Transverse colon (tissue), 4 donors: ENCODE measurements at places on chromosomes 1 and 21.

DNA sequence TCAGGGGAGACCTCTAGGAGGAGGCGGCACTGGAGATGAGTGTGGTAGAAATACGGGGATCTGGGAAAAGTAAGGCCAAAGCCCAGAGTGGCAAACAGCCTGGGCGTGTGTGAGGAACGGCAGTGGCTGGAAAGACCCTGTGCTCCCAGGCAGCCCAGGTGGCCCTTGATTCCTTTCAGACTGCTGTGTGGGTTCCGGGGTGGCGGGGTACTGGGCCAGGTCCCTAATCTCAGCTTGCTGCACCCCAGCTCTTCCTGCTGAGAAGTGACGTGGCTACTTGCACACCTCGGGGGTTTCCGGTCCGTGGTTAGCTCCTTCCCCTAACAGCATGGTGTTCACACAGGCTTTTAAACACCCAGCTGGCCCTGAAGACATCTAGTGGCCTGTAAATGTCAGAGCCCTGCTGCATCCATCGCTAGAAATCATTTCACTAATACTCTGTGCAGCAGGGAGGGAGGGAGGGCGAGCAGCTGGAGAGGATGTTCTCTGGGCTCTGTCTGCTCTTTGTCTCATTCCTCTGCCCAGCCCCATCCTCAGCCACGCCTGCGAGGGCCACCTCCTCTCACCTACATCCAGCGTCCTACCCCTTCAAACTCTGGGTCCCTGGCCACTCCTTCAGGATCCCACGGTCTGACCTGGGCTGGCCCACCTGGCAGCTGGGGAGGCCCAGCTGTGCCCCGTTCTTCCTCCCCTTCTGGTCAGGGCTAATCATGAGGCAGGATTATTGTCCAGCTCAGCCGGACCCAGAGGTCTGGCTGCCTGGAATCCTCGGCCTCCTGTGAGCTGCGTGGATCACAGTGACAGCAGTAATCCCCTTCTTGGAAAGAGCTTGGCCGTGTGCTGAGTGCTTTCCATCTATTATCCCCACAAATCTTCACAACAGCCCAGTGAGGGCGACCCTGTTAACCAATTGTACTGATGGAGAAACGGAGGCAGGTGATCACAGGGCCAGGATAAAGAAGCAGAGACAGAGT is 7.2 kb downstream of the ZDHHC18 start:
- H3K36me3 ChIP-seq = no peaks in the 10 kb centered on the region
- H3K4me3 ChIP-seq = no peak overlapping the region
- H3K27ac ChIP-seq = peak overlapping the region; percentile 50
- peak; percentile 83 for DNase-seq

DNA sequence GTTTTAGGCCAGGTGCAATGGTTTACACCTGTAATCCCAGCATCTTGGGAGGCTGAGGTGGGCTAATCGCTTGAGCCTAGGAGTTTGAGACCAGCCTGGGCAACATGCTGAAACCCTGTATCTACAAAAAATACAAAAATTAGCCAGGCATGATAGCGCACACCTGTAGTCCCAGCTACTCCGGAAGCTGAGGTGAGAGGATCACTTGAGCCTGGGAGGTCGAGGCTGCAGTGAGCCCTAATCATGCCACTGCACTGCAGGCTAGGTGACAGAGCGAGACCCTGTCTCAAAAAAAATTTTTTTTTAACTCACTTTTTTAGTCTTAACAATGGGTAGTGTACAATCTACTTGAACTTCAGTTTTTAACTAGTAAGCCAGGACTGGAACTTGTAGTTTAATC is 137.5 kb downstream of the HS2ST1 start:
- H3K27me3 ChIP-seq = no peaks in the 10 kb centered on the region
- H3K4me1 ChIP-seq = no peaks in the 10 kb centered on the region
- H3K36me3 ChIP-seq = no peaks in the 10 kb centered on the region

- H3K27me3 ChIP-seq = no peaks in the 10 kb centered on the region
- no peak for DNase-seq
- peaks cover 29% of the 10 kb centered on the region for H3K4me1 ChIP-seq
These were observed 19.3 kb downstream of the DPT start for GRCh38 chr1:168709405-168710363.

DNA sequence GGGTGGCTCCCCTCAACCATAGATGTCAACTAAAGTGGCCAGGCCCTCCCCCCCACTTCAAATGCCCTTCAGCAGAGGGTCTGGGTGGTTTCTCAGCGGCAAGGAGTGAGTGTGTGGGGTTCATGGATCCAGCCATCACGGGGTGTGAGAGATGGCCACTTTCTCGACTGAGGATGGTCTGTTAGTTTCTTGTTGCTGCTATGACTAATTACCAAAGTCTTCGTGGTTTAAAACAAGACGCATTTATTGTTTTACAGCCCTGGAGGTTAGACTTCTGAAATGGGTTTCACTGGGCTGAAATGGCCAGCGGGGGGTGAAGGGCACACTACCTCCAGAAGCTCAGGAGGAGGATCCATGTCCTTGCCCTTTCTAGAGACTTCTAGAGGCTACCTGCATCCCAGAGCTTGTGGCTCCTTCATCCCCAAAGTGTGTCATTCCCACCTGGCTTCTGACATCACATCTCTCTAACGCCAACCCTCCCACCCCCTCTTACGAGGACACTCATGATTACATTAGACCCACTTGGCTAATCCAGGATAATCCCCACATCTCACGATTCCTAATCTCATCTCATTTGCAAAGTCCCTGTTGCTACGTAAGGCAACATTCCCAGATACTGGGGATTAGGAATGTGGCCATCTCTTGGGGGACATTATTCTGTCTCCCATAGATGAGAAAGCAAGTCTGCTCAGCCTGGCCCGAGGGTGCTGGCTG is 53.0 kb downstream of the EPHB2 start:
- H3K36me3 ChIP-seq = no peaks in the 10 kb centered on the region
- no peak for DNase-seq
- H3K4me1 ChIP-seq = no peaks in the 10 kb centered on the region
- no peak overlapping the region for H3K27ac ChIP-seq

GRCh38 chr1:167507719-167508118 is 10.6 kb downstream of the CD247 start:
- no peak overlapping the region for H3K27ac ChIP-seq
- H3K4me1 ChIP-seq = no peaks in the 10 kb centered on the region
- DNase-seq = no peak
- no peaks in the 10 kb centered on the region for H3K27me3 ChIP-seq
- H3K4me3 ChIP-seq = no peak overlapping the region

- no peaks in the 10 kb centered on the region for H3K36me3 ChIP-seq
- H3K27me3 ChIP-seq = no peaks in the 10 kb centered on the region
- no peak for DNase-seq
- no peak overlapping the region for H3K4me3 ChIP-seq
- H3K4me1 ChIP-seq = peaks cover 4% of the 10 kb centered on the region
These were observed 171.5 kb upstream of the CAMK1G start for GRCh38 chr1:209412036-209412435.

GRCh38 chr1:195576641-195577040 is 1031.6 kb downstream of the KCNT2 start:
- H3K4me1 ChIP-seq = peaks cover 6% of the 10 kb centered on the region
- no peak overlapping the region for H3K4me3 ChIP-seq
- DNase-seq = no peak
- H3K27ac ChIP-seq = no peak overlapping the region
- no peaks in the 10 kb centered on the region for H3K36me3 ChIP-seq

GRCh38 chr1:39204441-39205081 is at the start of gene MACF1:
Gene MACF1 (plus strand): TSS chr1:39204695. CDS start chr1:39205023, 328 bp downstream.
- H3K4me1 ChIP-seq = peaks cover 4% of the 10 kb centered on the region
- no peaks in the 10 kb centered on the region for H3K36me3 ChIP-seq
- H3K4me3 ChIP-seq = peak within 1 kb of the TSS; percentile 26
- H3K27me3 ChIP-seq = no peaks in the 10 kb centered on the region

GRCh38 chr1:90486134-90486824 is 230.8 kb downstream of the BARHL2 start:
- no peaks in the 10 kb centered on the region for H3K4me1 ChIP-seq
- no peak overlapping the region for H3K4me3 ChIP-seq
- H3K27me3 ChIP-seq = no peaks in the 10 kb centered on the region
- no peak for DNase-seq

DNA sequence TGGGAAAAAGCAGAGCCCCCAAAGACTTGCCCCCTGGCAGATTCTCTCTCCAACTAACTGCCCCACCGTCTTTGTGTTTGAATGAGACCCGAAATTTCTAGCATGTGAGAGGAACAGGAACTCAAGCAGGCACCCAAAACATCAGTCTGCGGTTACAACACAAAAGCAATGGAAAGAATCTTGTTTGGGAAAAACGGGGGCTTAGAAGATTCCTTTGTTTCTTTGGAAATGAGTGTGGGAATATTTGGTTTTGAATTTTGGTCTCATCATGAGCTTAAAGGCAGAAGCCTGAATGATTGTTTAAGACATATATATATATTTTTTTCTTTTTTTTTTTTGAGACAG is 188.9 kb upstream of the TMEM51 start:
- H3K4me1 ChIP-seq = no peaks in the 10 kb centered on the region
- H3K36me3 ChIP-seq = no peaks in the 10 kb centered on the region
- H3K27me3 ChIP-seq = no peaks in the 10 kb centered on the region
- no peak overlapping the region for H3K4me3 ChIP-seq

DNA sequence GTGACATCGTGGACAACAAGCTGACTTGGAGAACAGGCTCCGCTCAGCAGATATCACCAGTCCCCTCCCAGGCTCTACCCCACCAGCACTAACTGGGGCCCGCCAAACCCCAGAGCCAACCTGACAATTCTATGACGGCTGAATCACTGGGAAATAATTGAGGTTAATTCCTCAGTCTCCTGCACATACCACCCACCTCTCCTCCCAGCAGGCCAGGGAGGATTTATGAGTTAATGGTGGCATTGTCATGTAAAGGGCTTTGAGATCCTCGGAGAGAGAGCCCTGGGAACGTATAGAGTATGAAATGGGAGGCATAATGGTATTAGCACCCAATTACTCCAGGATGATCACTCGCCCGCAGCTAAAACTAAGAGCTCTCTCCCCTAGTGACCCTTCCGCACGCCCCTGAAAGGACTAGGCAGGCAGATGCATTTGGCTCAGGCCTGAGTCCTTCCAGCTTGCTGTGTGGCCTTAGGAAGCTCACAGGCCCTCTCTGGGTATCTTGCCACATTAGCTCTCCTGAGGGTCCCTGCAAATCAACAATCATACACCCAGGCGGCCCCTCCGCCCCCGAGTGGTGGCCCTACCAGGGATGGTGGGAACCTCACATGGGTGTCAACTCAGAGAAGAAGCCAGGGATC is 27.3 kb upstream of the PAX7 start:
- no peak overlapping the region for H3K4me3 ChIP-seq
- no peaks in the 10 kb centered on the region for H3K36me3 ChIP-seq
- H3K27me3 ChIP-seq = peaks cover 37% of the 10 kb centered on the region

- no peaks in the 10 kb centered on the region for H3K36me3 ChIP-seq
- H3K27ac ChIP-seq = no peak overlapping the region
- no peak for DNase-seq
These were observed 8.7 kb downstream of the MRPS21 start for GRCh38 chr1:150302338-150302737.

- no peak overlapping the region for H3K4me3 ChIP-seq
- no peaks in the 10 kb centered on the region for H3K4me1 ChIP-seq
- DNase-seq = no peak
- no peak overlapping the region for H3K27ac ChIP-seq
These were observed 7.5 kb downstream of the KAZN start for GRCh38 chr1:14605945-14606344.

- peak overlapping the region; percentile 78 for H3K27ac ChIP-seq
- H3K36me3 ChIP-seq = no peaks in the 10 kb centered on the region
These were observed 15.9 kb upstream of the EDN2 start for GRCh38 chr1:41500378-41500777.
